ENCODE measurements at places on chromosomes 4 and X. TPM values are rescaled to one million over a fixed set of nuclear protein-coding genes. Genes with fewer than 3 reads are reported as not detected.

WWC2 gene
- 15.7 TPM for total RNA-seq

CXorf49 gene
- total RNA-seq = not detected

BMP3 gene
- not detected for total RNA-seq

FRMPD3 gene
- total RNA-seq = 0.10 TPM

SPANXN3 gene
- not detected for total RNA-seq

RAPGEF2 gene
- total RNA-seq = 14.5 TPM

STBD1 gene
- total RNA-seq = 6.0 TPM

KLKB1 gene
- not detected for total RNA-seq

FMR1NB gene
- total RNA-seq = not detected

GLRA3 gene
- total RNA-seq = not detected

GAGE2A gene
- not detected for total RNA-seq

FAM9B gene
- total RNA-seq = not detected

ZNF185 gene
- total RNA-seq = 6.7 TPM

ZNF157 gene
- total RNA-seq = not detected

PROM1 gene
- 0.34 TPM for total RNA-seq

GUCY1B1 gene
- 0.27 TPM for total RNA-seq

NWD2 gene
- not detected for total RNA-seq

PPP2R2C gene
- total RNA-seq = 35.6 TPM

RENBP gene
- total RNA-seq = 0.13 TPM

Data from A549 treated with RU486 at 1 μM for 4 hours (cell line).